CD4-positive, CD25-positive, alpha-beta regulatory T cell (primary cell): ENCODE measurements at places on chromosomes 5 and 9.
A peak's percentile ranks its signal among the peaks of the same experiment; 100 is the strongest.

- no peak for DNase-seq
Measured at GRCh38 chr5:133938039-133938821, 30.2 kb downstream of the C5orf15 start.

DNA sequence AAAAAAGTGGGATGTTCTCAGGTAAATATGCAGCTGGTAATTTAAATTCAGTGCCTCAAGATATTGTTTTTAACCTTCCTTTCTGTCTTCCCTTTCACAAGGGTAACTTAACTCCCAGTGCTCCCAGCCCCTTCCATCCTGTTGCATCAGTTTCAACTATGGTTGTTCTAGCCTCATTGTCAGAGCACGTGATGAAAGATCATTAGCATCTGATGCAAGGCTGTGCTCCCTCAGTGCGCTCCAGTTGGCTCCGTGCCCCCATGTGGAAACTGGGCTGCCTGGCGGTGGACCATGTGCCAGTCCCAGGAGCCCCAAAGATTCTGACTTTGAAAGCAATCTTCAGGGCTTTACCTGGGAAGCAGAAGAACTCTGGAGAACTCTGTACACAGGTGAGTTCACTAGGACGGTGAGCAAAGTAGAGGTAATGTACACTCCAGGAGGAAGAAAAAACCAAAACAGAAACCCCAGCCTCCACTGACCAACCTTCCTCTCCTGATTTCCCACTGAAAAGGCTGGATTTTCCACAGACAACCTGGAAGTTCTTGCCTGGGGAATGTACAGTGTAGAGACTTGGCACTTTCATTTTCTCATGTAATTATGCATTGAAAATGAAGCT lies 96.9 kb downstream of the SLC1A3 start:
- DNase-seq: no peak

GRCh38 chr5:132256086-132256782 lies 1.3 kb upstream of the PDLIM4 start:
- DNase-seq: no peak

- no peak for DNase-seq
Measured at GRCh38 chr9:111481885-111482636, 2.1 kb downstream of the ECPAS start.

DNA sequence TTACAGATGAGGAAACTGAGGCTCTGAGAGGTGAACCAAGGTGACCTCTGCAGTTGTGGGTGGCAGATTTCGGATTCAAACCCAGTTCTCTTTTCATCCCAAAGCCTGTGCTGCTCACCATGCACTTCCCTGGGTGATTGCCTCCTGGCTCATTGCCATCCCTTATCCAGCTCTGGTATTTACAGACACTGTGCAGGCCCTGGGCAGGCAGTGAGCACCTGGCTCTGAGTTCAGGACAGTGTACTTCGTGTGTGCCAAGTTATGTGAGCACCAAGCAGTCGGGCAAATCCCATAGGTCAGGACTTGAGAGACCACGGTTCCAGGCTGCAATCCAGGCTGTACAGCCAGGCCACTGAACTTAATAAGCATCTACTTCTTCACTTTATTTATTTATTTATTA lies 1.4 kb downstream of the LRSAM1 start:
- DNase-seq: no peak

DNA sequence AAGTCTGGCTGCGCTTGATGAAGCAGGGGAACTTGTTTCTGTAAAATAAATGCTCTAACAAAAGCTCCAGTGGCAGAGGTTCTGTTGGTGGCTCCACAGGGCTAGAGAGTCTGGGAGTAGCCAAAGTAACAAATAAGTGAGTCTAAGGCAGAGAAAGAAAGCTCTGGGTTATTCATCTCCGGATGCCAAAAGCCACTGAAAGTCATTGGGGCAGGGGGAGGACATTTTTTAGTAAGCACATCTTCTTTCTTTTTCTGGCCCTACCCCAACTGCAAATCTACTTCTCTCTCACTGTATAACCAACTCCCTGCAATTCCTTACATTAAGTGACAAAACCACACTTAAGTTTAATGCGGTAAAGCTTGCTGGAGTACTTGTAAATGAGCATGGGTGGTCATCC lies 141.6 kb downstream of the INSYN2B start:
- DNase-seq: no peak

DNA sequence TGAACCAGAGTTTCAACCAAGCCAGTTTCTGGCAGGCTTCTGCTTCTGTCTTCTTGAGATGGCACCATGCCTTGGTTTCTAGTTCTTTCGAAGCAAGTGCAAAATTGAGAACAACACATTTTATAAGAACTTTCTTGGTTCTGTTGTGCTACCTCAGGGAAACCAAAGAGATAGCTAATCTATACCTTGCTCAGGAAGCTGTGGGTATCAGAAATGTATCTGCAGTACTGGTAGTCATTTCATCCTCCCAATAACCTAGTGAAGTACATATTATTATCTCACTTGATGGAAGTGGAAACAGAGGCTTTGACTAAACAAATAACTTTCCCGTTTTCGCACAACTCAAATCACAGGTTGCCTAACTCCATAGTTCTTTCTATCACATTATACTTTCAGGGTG lies 246.6 kb downstream of the ENC1 start:
- DNase-seq: no peak

- no peak for DNase-seq
Measured at GRCh38 chr5:75716715-75717081, 539 bp downstream of the POC5 start.

DNA sequence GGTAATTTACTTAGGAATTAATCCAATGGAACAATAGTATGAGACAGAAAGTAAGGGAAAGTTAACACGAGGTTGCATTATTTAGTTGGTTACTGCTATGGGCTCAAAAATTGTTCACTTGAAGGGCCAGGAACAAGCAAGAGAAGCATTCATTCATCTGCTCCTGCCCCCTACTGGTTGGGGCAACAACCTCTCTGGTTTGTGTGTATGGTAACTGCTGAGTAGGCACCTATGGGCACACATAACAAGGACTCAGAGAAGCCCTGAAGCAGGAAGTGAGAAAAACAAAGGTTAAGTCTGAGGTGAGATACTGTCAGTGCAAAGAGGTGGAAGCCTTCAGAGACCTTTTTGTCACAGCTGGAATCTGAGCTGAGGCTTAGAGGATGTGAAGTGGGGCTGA lies 34.4 kb upstream of the RANBP6 start:
- DNase-seq: peak; percentile 85

DNA sequence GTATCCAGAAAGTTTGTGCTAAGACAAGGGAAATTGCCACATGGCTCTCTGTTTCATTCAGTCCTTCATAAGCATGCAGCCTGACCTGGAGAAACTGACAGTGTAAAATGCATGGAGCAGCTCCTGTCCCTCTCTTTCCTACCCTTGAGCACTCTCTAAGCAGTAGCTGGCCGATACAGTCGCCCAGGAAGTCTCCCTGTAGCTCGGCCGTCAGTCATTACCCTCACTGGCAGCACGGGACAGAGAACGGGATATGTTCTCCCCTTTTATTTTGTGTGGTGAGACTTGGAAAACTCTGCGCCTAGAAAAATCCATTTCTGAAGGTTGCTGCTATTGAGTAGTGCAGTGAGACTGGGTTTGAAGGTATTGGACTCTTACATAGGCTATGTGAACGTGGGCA lies 56.8 kb upstream of the KCNMB1 start:
- DNase-seq: no peak

- DNase-seq: no peak
Measured at GRCh38 chr9:88580961-88581360, 46.0 kb downstream of the NXNL2 start.

DNA sequence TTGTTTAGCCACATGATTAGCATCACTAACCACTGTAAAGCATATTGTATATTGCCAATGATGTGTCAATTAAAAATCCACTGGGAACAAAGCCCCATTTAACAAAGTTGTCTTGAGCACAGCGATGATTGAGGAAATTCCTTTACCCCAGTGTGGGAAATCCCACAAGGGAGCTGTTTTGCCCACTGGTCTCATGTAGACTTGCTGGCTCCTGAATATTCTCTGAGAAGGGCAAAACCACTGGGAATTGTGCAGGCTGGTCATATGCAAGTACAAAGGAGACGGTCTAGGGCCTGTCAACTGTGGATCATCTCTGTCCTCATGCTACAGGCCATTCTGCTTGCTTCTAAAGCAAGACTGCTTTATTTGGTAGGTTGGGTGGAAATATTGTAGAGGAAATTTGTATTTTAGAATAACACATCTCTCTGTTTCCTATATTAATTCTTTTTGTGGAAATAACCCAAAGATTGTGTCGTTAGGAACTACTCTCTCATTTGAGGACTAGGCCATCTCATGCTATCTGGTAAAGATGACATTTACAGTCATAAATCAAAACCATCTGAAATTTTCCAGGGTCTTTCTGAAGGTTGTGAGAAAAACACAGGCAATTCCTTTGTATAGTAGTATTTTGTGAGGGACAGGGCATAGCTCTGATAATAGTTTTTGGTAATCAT lies 60.2 kb downstream of the PARP8 start:
- no peak for DNase-seq

- DNase-seq: no peak
Measured at GRCh38 chr5:149019679-149020078, 43.2 kb downstream of the SH3TC2 start.

DNA sequence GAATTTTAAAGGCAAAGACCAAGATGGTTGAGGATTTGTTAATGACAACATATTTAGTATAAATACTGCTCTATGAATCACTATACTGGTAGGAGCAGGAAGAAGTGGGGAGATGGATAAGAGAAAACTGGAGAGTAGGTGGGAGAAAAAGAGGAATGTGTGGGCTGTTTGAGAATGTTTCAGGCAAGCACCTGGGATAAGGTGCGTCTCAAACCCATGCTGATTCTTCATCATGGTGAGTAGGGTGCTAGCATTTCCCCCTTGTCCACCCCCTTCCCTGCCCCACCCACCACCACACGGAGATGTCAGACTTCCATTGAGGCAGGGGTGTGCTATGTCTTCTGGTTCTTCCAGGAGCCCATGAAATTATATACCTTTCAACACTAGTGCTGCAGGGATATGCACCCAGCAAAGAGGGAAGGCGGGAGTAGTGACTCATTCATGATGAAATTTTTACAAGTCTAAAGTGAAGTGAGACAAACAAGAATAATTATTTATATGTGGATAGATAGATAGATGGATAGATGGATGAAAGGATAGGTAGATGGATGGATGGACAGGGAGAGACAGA lies 54.3 kb downstream of the MTX3 start:
- no peak for DNase-seq

GRCh38 chr5:120449501-120449900 lies 14.6 kb upstream of the PRR16 start:
- DNase-seq: no peak

- no peak for DNase-seq
Measured at GRCh38 chr5:64688965-64689364, 1.3 kb upstream of the SHISAL2B start.

- DNase-seq: no peak
Measured at GRCh38 chr9:83209188-83209731, 146.3 kb upstream of the RASEF start.

- peak; percentile 69 for DNase-seq
Measured at GRCh38 chr5:134874831-134875655, 872 bp downstream of the TXNDC15 start.

DNA sequence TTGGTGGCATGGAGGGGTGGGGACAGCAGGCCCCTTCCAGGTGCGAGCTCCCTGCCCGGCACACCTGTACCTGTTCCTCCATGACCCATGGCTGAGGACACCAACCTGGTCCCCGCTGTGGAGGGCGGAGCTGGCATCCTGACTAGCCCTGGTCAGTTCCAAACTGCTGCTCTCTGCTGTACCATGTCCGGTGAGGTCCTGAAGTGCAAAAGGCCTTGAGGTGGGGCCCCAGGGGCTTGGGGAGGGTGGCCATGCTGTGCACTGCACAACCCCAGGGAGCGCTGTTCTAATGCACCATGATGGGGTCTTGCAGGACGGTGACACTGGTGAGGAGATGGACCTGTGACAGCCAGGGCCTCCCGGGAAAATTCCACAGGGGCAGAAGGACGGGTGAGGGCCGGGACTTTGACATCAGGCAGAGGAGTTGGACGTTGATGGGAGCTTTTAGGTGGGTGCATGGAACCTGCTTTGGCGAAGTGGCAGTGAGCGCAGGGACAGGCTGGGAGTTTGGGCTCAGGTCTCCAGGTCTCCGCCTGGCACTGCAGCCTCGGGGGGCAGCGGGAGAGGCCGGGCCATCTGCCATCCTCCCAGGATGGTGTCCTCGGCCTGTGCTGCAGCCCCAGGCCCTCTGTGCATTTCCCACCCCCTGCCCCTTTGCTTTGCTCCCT lies 38.9 kb downstream of the COL5A1 start:
- no peak for DNase-seq

DNA sequence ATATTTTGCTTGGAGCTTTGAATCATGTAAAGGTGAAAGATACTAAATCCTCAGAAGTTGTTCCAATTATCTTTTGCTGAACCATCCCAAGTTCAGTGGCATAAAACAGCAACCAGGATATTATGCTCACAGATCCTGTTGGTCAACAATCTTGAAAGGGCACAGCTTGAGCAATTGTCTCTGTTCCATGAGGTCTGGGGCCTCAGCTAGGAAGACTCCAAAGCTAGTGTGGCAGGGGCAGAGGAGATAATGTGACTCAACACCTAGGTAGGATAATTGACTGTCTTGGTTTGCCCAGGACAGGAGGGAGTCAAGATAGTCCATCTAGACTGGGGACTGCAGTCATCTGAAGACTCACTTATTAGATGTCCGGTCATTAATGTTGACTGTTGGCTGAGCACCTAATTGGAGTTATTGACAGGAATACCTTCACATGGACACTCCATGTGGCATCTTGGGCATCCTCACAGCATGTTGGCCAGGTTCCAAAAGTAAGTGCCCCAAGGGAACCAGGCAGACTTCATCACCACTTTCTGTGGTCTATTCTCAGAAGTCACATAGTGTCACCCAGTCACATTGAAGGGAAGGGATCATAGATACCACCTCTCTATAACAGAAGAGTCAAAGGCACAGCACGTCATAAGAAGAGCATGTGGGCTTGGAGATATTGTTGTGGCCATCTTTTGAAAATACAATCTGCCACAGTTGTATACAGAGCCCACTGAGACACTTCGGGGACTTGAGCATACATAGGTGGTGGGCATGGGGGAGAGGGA lies 88.4 kb upstream of the GPBP1 start:
- DNase-seq: no peak

GRCh38 chr9:10443181-10443867 lies 169.5 kb downstream of the PTPRD start:
- no peak for DNase-seq
